ENCODE measurements at places on chromosomes 2 and 18.

GRCh38 chr2:144886862-144887261, 366.9 kb upstream of the ZEB2 start:
- H3K27me3 ChIP-seq, result no peaks in the 10 kb centered on the region
- H3K4me3 ChIP-seq, result no peak overlapping the region
- no peaks in the 10 kb centered on the region for H3K36me3 ChIP-seq
- no peak for DNase-seq

GRCh38 chr18:76491473-76491775, 3.6 kb downstream of the ZNF516 start:
- peak overlapping the region; percentile 87 for H3K27ac ChIP-seq
- no peaks in the 10 kb centered on the region for H3K36me3 ChIP-seq
- DNase-seq, result peak; percentile 76
- peaks cover 19% of the 10 kb centered on the region for H3K4me1 ChIP-seq

GRCh38 chr18:45334191-45334590, 281.1 kb upstream of the SLC14A2 start:
- DNase-seq, result no peak
- H3K36me3 ChIP-seq, result no peaks in the 10 kb centered on the region
- H3K4me3 ChIP-seq, result no peak overlapping the region
- no peaks in the 10 kb centered on the region for H3K27me3 ChIP-seq

DNA sequence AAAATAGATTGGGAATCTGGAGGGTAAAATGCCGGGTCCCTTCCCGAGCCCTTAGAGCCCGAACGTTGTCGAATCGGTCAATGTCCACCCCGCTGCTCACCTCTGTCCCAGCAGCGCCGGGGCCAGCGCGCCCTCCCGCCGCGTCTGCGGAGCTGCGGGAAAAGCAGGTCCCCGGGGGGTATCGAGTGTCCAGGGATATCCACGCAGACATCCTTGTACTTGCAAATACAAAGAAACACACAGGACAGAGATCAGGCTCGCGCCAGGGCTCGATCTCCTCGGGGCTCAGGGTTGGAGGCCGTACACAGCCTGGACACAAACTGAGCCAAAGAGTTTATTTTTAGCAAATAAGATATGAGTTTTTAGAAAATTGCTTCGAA, 2.3 kb upstream of the GATA6 start:
- peak overlapping the region; percentile 33 for H3K27ac ChIP-seq
- H3K36me3 ChIP-seq, result no peaks in the 10 kb centered on the region
- H3K4me3 ChIP-seq, result peak overlapping the region; percentile 53
- H3K4me1 ChIP-seq, result peaks cover 7% of the 10 kb centered on the region
- peaks cover 53% of the 10 kb centered on the region for H3K27me3 ChIP-seq

- H3K4me1 ChIP-seq, result no peaks in the 10 kb centered on the region
- no peak for DNase-seq
- no peaks in the 10 kb centered on the region for H3K27me3 ChIP-seq
- H3K4me3 ChIP-seq, result no peak overlapping the region
Observed at GRCh38 chr2:121689356-121689755, 40.1 kb upstream of the CLASP1 start.
